ENCODE measurements at places on chromosomes 6 and 20. TPM values are rescaled to one million over a fixed set of nuclear protein-coding genes. Genes with fewer than 3 reads are reported as not detected.

LTA gene
- polyA plus RNA-seq: 0.40 TPM

TMEM244 gene
- polyA plus RNA-seq: not detected

PIM1 gene
- 108 TPM for polyA plus RNA-seq

DSTN gene
- polyA plus RNA-seq: 313 TPM

LHFPL5 gene
- not detected for polyA plus RNA-seq

EYA4 gene
- 0.87 TPM for polyA plus RNA-seq

RIPOR3 gene
- polyA plus RNA-seq: 7.4 TPM

OXT gene
- polyA plus RNA-seq: not detected

SNX14 gene
- polyA plus RNA-seq: 45.9 TPM

PRL gene
- not detected for polyA plus RNA-seq

ADGRF5 gene
- polyA plus RNA-seq: 78.0 TPM

DEFB114 gene
- not detected for polyA plus RNA-seq

PRND gene
- 0.22 TPM for polyA plus RNA-seq

DEFB118 gene
- not detected for polyA plus RNA-seq

HLA-DRB1 gene
- polyA plus RNA-seq: 360 TPM

OR2H2 gene
- not detected for polyA plus RNA-seq

RHAG gene
- polyA plus RNA-seq: 0.03 TPM

OPRL1 gene
- polyA plus RNA-seq: 3.1 TPM

TDRD6 gene
- polyA plus RNA-seq: 0.51 TPM

SMLR1 gene
- polyA plus RNA-seq: not detected

DPPA5 gene
- not detected for polyA plus RNA-seq

ERVFRD-1 gene
- polyA plus RNA-seq: 0.26 TPM

MAS1L gene
- not detected for polyA plus RNA-seq

HLA-DOB gene
- 1.2 TPM for polyA plus RNA-seq

PHACTR1 gene
- polyA plus RNA-seq: 16.3 TPM

NOTCH4 gene
- polyA plus RNA-seq: 54.6 TPM

GPR63 gene
- polyA plus RNA-seq: 0.19 TPM

VWA7 gene
- polyA plus RNA-seq: 2.2 TPM

ECT2L gene
- 2.1 TPM for polyA plus RNA-seq

PIGT gene
- 71.6 TPM for polyA plus RNA-seq

GABRR2 gene
- polyA plus RNA-seq: 1.5 TPM

SAPCD1 gene
- polyA plus RNA-seq: 6.3 TPM

THBD gene
- polyA plus RNA-seq: 23.6 TPM

MYMX gene
- polyA plus RNA-seq: 0.21 TPM

LY86 gene
- 9.8 TPM for polyA plus RNA-seq
